Small intestine (tissue), 16 donors: ENCODE measurements at places on chromosomes 4 and X. TPM values are rescaled to one million over a fixed set of nuclear protein-coding genes. Genes with fewer than 3 reads are reported as not detected.

ADGRG2 gene
- 0.31 TPM for polyA plus RNA-seq

NAP1L2 gene
- 1.8 TPM for polyA plus RNA-seq

TIMM17B gene
- 72.5 TPM for polyA plus RNA-seq

MTTP gene
- 208 TPM for polyA plus RNA-seq

NXF2 gene
- not detected for polyA plus RNA-seq

- H3K4me3 ChIP-seq, result no peak overlapping the region
- no peaks in the 10 kb centered on the region for H3K4me1 ChIP-seq
- no peak for DNase-seq
- H3K36me3 ChIP-seq, result no peaks in the 10 kb centered on the region
Observed at GRCh38 chr4:168612450-168613135, 115.7 kb downstream of the PALLD start.

HTR2C gene
- not detected for polyA plus RNA-seq

TMEM154 gene
- polyA plus RNA-seq, result 3.8 TPM
